Tongue (tissue), 3 donors: ENCODE measurements at places on chromosomes 1 and 21.

GRCh38 chr1:28326984-28327383 is 1.9 kb upstream of the MED18 start:
- no peak for DNase-seq

DNA sequence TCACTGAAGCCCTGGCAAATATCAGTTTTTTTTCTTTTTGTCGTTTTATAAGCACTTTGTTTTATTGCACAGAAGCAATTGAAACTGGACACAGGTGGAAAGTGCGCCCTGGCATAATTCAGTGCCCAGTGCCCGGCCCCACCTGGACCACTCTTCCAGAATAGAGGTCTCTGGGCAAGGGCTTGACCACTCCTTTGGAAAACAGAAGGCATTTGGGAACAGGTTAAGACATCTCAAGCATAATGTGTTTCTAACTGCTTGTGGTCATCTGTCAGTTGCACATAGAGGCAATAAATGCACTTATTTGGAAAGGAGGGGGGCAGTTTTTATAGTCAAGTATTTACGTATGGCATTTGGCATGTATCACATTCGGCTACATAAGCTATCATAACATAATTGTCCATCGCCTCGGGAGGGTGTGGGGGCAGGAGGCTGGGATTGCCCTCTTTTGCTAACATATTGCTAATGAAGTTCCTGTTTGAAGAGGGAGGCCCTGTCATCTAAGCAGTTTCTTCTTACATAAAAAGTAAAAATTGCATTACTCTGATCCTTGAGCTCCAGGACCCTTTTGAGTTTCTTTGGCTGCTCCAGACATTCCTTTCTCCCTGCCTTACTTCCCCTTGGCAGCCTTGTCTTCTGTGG is 14.7 kb upstream of the CD2 start:
- DNase-seq = no peak

DNA sequence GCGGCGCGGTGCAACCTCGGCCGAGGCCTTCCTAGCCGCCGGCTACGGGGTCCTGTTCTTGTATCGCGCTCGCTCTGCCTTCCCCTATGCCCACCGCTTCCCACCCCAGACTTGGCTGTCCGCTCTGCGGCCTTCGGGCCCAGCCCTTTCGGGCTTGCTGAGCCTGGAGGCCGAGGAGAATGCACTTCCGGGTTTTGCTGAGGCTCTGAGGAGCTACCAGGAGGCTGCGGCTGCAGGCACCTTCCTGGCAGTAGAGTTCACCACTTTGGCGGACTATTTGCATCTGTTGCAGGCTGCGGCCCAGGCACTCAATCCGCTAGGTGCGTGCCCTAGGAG is 379 bp downstream of the PPCS start:
- peak; percentile 57 for DNase-seq

DNA sequence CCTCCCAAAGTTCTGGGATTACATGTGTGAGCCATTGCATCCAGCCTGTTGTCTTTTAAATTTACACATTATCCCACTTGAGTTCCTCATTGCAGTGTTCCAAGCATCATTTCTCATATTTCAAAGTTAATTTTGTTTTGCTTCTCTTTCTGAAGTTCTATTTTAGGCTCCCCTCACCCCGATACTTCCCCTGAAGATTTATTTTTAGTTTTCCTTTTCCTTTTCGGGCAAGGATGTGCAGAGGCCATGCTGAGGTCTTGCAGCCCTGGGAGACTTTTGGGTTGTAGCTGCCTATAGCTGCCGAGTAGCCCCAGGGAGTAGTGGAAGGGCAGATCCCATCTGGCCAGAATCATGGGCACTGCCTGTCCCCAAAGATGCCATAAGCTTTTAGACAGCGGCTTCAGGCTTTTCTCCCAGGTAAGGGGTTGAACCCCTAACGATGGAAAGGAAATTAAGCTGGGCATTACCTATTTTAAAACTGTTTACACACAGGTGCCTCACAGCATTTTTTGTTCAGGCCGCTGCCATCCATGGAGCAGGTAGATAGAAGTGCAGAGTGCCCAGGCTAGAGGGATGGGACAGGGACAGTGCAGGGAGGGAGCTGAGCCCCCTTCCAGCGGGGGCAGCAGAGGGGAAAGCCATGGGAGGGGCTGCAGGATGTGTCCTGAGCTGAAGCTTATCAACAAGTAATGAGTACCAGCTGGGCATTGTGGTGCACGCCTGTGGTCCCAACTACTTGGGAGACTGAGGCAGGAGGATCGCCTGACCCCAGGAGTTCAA is 15.9 kb downstream of the PSEN2 start:
- DNase-seq = no peak

DNA sequence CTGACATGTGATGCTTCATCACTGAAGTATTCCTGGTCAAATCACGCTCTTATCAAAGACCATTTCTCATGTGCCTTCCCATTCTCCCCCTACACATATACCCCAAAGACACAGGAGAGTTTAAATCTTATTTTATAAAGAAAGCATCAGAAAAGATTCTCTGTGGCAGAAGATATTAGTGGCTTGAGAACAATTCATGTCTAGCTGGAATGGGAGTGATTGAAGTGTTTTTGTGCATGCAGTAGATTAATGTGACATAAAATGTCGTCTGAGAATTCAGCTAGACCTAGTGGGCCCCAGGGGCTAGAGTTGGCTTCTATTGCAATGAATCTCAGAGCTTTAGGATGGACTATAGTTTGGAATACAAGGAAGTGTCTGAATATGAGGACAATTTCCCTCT is 163.9 kb downstream of the HUNK start:
- no peak for DNase-seq

DNA sequence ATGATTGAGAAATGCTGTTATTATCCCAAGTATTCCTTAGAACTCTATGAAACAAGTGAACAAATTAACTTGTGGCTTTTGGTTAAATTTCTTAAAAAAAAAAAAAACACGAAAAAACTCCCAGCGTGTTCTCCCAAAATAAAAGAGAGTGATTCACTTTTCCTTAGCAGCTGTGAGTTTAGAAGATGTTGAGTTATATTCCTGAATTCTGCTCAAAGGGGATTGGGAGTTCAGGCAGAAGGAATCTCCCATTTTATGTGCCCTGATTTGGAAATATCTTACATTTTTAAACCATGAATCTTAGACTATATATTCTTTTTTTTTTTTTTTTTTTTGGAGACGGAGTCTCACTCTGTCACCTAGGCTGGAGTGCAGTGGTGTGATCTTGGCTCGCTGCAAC is 34.3 kb downstream of the SMG7 start:
- no peak for DNase-seq

- DNase-seq = no peak
These were observed 579 bp upstream of the ZNF684 start for GRCh38 chr1:40530735-40531380.

GRCh38 chr1:63784489-63785390 is 10.9 kb downstream of the ROR1 start:
- DNase-seq = no peak
